ENCODE measurements at places on chromosomes 2 and 18. TPM values are rescaled to one million over a fixed set of nuclear protein-coding genes. Genes with fewer than 3 reads are reported as not detected.

DNA sequence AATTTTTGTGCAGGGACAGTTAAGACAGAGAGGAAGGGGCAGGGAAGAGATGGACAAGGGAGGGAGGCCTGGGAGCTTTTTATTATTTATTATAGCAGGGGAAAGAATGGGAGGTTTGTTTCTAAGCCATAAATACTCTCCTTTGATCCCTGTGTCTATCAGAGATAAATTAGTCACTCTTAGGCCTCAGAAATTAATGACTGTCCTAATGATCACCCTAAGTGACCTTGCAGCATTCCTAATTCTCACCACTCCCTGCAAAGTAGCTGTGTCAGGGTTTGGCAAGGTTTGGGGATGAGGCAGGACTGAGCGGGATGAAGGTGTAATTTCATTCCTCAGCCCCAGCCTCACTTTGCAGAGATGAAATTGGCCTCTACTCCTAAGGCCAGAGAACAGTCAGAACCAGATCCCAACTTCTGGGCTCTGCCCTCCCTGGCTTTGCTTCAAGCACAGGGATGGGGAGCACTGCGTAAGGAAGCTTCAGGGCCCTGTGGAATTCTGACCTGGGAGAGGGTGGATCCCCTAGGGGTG, 95.0 kb downstream of the TMEM17 start:
- DNase-seq: no peak

- DNase-seq: no peak
These were observed 212.4 kb upstream of the FSIP2 start for GRCh38 chr2:185526161-185526560.

- DNase-seq: no peak
These were observed 27.6 kb upstream of the UGP2 start for GRCh38 chr2:63814114-63814513.

Gene COL6A3
- 679 TPM for polyA plus RNA-seq

GRCh38 chr2:171835386-171835785, 58.7 kb downstream of the SLC25A12 start:
- DNase-seq: no peak

Gene L3MBTL4
- 7.3 TPM for polyA plus RNA-seq

DNA sequence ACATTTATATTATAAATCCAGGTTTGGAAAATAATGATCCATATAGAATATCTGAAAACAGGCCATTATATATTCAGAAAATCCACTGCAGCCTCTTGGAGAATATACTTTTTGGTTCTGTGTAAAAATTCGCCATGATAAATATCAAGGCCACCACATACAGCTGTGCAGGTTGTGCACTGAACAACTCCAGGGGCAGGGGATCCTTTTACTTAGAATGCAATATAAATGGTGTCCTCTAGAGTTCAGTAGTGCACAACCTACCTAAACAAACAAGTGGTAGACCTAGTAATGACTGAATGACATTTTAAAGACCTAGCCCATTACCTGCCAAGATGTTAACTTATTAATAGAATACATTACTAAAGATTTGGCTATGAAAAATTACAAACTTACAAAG, 22.4 kb downstream of the MOGAT1 start:
- DNase-seq: no peak

Gene SLC39A10
- 54.1 TPM for polyA plus RNA-seq

GRCh38 chr18:47248604-47249313, 2.7 kb downstream of the SKOR2 start:
- DNase-seq: peak; percentile 8

Gene DSC2
- 14.3 TPM for polyA plus RNA-seq

- no peak for DNase-seq
These were observed 336.5 kb downstream of the MEIS1 start for GRCh38 chr2:66771359-66771976.

- DNase-seq: no peak
These were observed 18.6 kb upstream of the ZC3H15 start for GRCh38 chr2:186467421-186467820.

Gene SOX11
- polyA plus RNA-seq: 41.6 TPM

- no peak for DNase-seq
These were observed 97.3 kb downstream of the FMNL2 start for GRCh38 chr2:152432206-152432653.

GRCh38 chr2:157433394-157433793, 10.5 kb downstream of the CYTIP start:
- no peak for DNase-seq

DNA sequence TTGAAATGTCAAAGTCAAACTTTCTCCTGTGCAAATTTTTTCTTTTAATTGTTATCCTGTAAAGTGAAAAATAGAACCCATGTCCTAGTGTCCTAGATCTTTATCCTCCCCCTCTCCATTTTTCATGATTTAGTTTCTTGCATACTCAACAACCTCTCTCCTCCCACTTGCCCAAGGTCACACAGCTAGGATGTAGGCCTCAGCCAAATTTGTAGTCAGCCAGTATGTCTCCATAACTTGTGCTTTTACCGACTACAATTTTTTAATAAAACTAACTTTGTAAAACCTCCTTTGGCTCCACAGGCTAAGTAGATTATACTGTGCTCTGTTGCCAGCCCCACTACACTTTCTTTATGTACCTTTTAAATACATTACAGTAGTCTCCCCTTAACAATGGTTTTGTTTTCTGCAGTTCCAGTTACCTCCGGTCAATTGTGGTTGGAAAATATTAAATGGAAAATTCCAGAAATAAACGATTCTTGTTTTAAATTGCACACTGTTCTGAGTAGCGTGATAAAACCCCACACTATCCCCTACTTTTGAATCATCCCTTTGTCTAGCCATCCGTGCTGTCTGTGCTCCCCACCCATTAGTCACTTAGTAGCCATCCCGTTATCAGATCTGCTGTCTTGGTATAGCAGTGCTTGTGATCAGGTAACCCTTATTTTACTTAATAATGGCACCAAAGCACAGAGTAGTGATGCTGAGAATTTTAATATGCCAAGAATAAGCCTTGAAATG, 22.8 kb downstream of the GULP1 start:
- no peak for DNase-seq

DNA sequence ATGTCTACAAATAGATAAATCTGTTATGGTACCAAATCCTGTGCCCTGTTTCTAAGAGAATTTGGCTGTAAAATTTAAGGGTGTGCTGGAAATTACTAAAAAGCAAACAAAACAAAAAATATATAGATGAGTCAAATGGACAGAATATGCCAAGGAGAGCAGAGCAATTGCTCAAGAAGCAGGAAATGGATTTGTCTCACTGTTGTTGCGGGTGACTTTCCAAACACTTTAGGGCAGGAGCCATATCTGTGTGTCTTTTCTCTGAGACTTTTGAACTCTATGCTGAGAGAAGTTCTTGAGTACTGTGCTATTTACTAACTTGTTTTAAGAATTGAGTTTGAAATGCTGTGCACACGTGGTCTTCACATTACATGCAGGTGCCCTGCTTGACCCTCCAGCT, 221.7 kb downstream of the PHLPP1 start:
- DNase-seq: no peak

DNA sequence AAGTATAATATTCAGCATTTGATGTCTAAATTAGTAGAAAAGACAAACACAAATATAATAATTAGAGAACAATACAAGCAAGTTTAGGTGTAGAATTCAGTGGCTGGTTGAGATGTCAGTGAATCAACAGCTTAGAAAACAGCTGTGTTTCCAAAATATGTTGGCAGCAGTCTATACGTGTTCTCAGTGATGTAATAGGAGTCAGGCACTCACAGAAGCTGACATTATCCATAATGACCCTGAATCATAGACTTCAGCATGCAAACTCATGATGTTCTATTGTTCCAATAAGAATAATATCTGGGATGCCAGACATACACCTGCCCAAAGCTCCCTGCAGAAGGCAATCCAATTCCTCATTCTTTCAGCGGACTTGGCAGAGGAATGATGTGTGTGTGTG, 164.7 kb downstream of the SLC8A1 start:
- DNase-seq: no peak

Gene CTIF
- 21.9 TPM for polyA plus RNA-seq

Gene CKAP2L
- polyA plus RNA-seq: 8.8 TPM

DNA sequence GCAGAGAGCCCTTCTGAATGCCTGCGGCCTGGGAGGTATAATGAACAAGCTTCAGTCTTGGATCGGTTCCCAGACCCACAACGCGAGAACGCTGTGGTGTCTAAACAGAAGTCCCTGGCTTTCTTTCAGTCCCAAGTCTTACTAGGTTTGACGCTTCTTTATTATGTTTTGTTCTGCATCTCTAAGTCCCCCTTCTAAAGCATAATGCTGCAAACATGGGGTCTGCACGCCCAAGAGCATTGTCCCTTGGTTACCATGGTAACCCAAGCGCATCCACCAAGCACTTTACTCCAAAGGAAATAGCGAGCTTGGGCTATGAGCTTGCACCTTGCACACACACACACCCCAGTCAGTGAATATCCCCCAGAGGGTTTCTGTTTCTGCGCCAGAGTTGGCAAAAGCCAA, 193.7 kb downstream of the INO80D start:
- peak; percentile 67 for DNase-seq

Gene SAG
- 0.29 TPM for polyA plus RNA-seq

- no peak for DNase-seq
These were observed 371.1 kb downstream of the NCKAP5 start for GRCh38 chr2:133197156-133197555.

Gene KIF5C
- 18.7 TPM for polyA plus RNA-seq

GRCh38 chr2:115880558-115880957, 1438.1 kb downstream of the DPP10 start:
- DNase-seq: no peak

Gene DSG2
- 46.0 TPM for polyA plus RNA-seq

Gene RAB6C
- polyA plus RNA-seq: not detected

Gene NTSR2
- not detected for polyA plus RNA-seq

- DNase-seq: no peak
These were observed 72.3 kb downstream of the IL1R2 start for GRCh38 chr2:102063941-102064678.

Gene NEUROD1
- polyA plus RNA-seq: 1.2 TPM

Gene STARD6
- polyA plus RNA-seq: not detected

GRCh38 chr2:163324677-163325076, 411.1 kb downstream of the FIGN start:
- no peak for DNase-seq

Gene POTEJ
- polyA plus RNA-seq: 0.11 TPM

Gene IL37
- polyA plus RNA-seq: 0.42 TPM

Gene RESP18
- not detected for polyA plus RNA-seq

- DNase-seq: no peak
These were observed 39.8 kb downstream of the PIAS2 start for GRCh38 chr18:46877329-46877987.

DNA sequence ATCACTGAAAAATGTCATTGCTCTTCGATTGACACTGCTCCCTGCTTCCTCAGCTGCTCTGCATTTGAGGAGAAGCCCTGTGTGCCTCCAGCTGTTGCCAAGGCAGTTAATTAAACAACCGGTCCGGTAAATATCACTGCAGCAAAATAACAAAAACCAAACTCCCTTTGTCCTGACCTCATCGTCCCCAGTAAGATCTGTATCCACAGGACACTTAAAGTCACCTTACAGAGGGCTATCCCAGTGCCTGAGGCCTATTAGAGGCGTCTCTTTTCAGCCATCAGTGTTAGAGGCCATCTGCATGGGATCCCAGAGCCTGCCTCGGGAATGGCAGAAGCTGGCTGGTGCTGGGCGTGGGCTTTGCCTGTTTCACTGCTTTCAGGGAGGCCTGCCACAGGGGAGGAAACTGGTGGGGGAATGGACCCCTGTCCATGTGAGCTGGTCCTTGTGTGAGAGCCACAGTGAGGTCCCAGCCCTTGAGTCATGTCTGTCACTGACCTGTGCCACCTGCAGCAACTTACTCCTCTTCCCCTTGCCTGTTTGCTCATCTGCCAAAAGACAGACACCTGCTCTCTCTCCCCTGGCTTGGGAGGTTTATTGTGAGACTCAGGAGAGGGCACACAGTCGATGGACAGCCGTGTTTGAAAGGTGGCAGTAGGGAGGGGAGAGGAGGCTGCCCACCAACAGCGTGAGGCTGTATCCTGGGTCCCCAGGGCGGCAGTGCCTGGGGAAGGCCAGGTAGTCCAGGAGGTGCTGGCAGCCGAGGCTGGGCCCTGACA, 117.7 kb upstream of the MCFD2 start:
- DNase-seq: no peak

Data from right lung (tissue), 10 donors.